ENCODE measurements at places on chromosomes 16 and 17.
A peak's percentile ranks its signal among the peaks of the same experiment; 100 is the strongest.

GRCh38 chr17:27862004-27862403 is 31.2 kb downstream of the LYRM9 start:
- DNase-seq = peak; percentile 54

DNA sequence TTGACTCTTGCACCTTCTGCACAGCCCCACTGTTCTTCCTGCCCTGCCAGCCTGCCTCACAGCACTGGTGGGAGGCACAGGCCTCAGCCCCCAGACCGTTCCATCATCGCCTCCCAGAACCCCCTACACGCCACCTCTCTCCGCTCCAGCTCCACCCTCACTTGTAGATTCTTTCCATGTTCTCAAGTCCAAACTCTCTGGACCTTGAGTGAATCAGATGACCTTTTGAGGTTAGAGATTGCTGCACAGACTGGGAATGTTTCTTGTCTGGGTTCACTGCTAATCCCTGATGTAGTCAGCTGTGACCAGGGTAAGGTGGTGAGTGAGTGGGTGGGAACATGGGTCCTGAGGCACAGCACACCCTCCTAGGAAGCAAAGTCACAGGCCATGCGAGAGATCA is 272.4 kb downstream of the IRF8 start:
- no peak for DNase-seq

GRCh38 chr17:8244768-8245167 is 3.1 kb downstream of the CTC1 start:
- no peak for DNase-seq

DNA sequence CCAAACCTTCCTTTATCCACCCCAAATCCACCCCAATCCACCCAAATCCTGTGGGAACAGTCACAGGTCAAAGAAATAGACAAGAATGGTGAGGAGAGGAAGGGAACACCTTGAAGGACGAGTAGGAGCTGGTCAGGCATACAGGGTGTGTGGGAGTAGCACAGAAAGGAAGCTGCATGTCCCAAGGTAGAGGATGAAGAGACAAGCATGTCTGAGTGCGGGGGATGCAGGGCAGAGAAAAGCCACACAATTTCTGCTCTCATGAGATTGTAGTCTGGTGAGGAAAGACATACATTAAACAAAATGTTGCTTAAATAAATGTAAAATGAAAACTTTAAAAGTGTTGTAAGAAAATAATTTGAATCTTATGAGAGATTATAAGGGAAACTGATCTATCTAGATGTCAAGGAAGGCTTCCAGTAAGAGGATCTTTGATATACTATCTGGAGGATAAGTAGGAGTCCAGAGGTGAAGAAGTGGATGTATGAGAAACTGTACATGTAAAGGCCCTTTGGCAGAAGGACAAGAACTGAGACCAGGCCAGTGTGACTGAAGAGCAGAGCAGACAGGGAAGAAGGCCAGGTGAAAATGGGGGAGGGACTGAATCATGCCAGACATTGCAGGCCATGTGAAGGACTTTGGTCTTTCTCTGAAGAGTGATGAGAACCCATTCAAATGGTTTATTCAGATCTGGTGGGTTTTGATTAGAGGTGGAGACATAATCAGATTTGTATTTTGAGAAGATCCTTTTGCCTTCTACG is 18.6 kb downstream of the TMEM98 start:
- no peak for DNase-seq

- no peak for DNase-seq
These were observed 112.4 kb downstream of the SMG6 start for GRCh38 chr17:2191227-2191626.

Data from suppressor macrophage (primary cell).